ENCODE measurements at places on chromosomes 16 and 17. TPM values are rescaled to one million over a fixed set of nuclear protein-coding genes. Genes with fewer than 3 reads are reported as not detected.

- no peak for DNase-seq
Measured at GRCh38 chr16:61098505-61098904, 937.7 kb downstream of the CDH8 start.

XPO6 gene
- 232 TPM for total RNA-seq

GRCh38 chr16:29747947-29748759, 2.4 kb upstream of the C16orf54 start:
- no peak for DNase-seq

ALOX12 gene
- total RNA-seq = not detected

Measured in glutamatergic neuron (in vitro differentiated cells).